Inflammatory macrophage treated with lipopolysaccharide for 4 hours (primary cell): ENCODE measurements at places on chromosomes 5 and 9.

GRCh38 chr5:125491986-125492492, 745.6 kb upstream of the ZNF608 start:
- DNase-seq = no peak

- no peak for DNase-seq
Observed at GRCh38 chr5:56480078-56480704, 247.1 kb upstream of the ANKRD55 start.

DNA sequence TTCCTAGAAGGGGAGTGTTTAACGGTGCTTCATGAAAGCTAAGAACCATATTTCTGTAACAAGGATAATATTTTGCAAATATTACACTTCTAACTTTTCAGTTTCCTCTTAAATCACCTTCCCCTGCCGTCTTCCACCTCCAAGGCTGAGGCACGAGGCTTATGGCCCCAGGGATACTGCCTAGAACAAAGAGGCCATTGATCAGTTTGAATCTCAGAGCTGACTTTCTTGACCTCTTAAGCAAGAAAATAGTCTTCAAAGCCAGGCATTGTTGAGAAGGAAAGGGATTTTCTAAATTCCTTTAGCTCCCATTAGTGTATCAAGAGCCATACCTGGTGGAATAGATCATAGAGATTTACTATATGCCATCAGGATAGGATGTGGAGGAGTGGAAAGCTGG, 566.2 kb downstream of the BNC2 start:
- no peak for DNase-seq

- no peak for DNase-seq
Observed at GRCh38 chr5:9066349-9066748, 479.5 kb downstream of the SEMA5A start.

DNA sequence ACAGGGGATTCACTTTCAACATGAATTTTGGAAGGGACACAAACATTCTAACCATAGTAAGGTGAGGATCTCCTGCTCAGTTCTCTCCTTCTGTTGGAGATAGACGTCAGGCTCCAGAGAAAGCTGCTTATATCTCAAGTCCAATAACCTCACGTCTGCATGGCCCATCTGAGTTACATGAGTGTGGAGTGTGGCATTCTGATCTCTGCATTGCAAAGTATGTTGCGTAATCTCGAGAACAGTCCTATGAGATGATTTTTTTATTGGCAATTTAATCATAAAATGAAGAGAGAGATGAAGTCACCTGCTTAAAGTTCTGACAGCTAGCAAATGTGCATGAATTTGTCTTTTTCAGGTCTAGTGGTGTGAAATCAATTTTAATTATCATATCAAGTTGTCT, 118.8 kb downstream of the SLC12A2 start:
- no peak for DNase-seq

DNA sequence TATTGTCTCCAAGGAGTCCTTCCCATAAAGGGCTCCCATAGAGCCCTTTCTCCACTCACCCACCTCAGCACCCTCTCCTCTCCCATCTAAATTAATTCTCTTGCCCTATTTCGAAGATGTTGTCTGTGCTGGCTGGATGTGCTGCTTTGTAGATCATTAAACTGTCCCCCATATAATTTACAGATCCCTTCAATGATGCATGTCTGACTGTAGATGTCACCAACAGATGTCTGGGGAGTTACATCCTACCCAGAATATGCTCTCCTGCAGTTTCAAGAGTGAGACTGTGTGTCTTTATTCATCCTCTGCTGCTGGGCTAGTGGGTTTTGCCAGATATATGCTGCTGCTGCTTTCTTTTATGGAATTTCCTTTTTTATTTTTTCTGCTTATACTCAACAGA, 351.2 kb downstream of the MLLT3 start:
- DNase-seq = no peak

- no peak for DNase-seq
Observed at GRCh38 chr5:59299006-59299405, 594.5 kb downstream of the PDE4D start.

- DNase-seq = no peak
Observed at GRCh38 chr5:141850244-141850768, 27.9 kb downstream of the PCDH1 start.

GRCh38 chr5:175820230-175820629, 51.1 kb upstream of the CPLX2 start:
- no peak for DNase-seq

DNA sequence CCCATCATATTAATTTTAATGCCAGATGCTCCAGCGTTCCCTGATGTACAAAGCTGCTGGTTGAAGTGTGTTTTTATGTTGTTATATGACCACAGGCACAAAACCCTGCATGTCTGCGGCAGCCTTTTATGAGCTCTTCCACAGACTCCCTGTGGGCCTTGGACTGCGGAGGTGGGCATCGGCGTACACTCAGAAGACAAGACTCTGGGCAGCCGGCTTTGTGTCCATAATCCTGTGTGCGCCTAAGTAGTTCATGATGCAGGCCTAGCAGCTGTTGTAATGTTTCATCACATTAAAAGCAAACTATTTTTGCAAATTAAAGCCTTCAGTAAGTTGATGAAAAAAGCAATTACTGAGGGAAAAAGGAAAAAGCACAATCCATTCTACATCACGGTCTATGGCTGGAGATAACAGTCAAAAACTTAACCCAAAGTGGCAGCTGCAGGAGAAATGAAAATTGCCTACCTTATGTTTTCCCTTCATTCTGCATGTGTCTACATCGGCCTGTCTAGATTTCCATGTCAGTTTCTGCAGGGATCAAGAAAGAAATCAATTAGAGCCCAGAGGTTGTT, 78.8 kb downstream of the SEMA6A start:
- DNase-seq = no peak

DNA sequence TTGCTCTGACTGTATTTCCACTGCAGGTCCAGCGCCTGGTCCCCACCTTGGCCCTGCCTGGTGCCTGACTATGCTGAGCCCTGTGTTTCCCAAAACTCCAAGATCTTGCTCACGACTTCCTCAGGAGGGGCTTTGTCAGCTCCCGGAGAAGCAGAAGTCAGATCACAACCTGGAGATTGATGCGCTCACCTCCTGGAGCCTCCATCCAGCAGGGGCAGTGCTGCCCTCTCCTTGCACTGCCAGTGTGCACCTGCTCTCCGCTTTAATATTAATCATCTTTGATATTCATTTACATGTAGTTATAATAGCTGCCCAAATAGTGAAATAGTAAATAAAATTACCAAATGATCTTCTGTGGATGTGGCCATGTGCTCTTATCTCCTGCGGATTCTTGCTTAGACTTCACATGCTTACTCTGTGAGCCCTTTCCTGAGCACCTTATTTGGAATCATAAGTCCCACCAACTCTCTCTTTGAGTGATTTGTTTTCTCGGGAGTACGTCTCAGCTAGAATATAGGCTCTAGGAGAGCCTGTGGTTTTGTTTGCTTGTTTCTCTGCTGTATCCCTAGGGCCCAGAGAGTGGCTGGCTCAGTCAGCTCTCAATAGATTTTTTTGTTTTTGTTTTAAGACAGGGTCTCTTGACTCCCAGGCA, 17.4 kb downstream of the MAML1 start:
- no peak for DNase-seq

- no peak for DNase-seq
Observed at GRCh38 chr9:30732060-30732459, 1652.4 kb upstream of the ACO1 start.

DNA sequence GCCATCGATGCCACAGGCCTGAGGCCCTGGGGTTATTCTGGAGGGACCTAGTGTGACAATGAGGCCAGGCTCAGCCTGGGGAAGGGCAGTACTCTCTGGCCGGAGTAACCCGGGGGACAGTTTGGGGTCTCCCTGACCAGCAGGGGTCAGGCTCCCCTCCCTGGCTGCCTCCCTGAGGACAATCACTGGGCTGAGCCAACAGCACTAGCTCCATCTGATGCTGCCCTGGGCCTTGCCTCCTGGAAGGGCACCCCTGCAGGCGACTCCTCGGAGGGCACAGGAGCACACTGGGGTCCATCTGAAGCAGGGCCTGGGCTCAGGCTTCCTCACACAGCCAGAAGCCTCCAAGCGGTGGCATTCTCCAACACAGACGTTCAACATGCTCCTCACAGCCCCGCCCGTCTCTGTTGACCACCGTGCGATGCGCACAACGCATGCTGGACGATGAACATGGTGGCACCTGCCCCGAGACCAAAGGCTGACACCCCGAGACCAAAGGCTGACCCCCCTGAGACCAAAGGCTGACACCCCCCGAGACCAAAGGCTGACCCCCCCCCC, 68.3 kb downstream of the ADAMTS2 start:
- DNase-seq = no peak

- DNase-seq = no peak
Observed at GRCh38 chr5:163760498-163760897, 255.1 kb downstream of the MAT2B start.
